ENCODE measurements at places on chromosomes 5 and 9.

GRCh38 chr5:143192191-143192900, 211.1 kb downstream of the NR3C1 start:
- no peak for DNase-seq

DNA sequence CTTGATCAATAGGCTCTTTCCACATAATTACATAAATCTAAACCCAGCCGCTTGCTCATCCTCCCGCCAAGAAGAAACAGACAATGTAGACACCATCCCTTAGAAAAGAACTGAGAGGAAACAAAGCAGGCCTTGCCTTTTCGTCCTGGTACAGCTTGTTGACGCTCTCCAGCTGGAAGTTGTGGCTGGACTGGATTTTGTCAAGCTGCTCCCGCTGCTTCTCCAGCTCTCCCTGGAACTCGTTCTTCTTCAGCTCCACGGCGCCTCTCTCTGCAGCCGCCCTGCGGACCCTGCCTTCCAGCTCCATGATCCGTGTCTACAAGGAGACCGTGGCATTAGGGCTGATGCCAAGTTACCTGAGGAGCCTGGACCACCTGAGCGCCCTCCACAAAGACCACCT, 22.1 kb downstream of the GOLM1 start:
- DNase-seq: peak; percentile 81

DNA sequence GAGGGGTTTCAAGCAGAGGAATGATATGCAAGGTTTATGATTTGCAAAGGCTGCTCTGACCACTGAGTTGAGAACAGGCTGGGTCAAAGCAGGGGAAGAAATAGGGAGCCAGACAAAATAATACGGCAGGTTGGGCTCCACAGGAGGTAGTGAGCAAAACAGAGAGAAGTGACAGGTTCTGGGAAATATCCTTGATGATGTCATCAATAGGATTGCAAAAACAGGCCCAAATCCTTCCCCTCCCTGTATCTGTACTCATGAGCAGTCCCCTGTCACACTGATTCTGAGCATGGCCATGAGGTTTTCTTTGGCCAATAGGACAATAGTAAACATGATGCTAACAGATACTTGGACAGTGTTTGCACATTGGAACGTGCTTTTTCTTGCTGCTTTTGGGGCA, 471.8 kb upstream of the BRINP1 start:
- DNase-seq: no peak

DNA sequence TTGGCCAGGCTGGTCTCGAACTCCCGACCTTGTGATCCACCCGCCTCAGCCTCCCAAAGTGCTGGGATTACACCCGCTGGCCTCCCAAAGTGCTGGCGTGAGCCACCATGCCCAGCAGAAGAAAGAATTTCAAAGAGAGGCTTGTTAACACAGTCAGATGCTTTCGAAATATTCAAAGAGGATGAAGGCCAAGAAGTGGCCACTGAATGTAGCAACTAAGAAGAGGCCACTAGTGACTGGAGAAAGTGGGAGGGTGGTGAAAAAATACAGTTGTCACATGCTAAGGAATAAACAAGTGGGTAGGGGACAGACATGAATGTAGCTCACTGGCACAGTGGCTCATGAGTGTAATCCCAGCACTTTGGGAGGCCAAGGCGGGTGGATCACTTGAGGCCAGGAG, 13.0 kb upstream of the TPM2 start:
- no peak for DNase-seq

- DNase-seq: no peak
These were observed 259.8 kb upstream of the WWC1 start for GRCh38 chr5:168031614-168032013.

GRCh38 chr9:85173967-85174366, 504.4 kb downstream of the NTRK2 start:
- DNase-seq: no peak

DNA sequence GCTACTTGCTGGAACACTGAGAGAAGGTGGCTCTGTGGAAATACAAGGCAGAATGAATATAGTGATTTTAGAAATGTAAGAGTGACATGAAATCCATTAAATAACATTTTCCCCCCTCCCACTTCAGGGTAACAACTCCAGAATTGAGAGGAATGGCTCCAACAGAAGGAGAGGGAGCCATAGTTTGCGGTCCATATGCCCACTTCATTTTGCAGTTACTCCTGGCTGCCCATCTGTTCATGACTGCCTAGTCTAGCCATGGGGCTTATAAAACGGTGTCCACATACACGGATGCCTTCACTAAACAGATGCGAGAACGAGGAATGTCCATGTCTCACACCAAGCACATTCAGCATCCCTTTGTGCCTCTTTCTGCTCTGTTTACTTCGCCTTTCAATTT, 186.7 kb downstream of the TMEM38B start:
- DNase-seq: no peak

DNA sequence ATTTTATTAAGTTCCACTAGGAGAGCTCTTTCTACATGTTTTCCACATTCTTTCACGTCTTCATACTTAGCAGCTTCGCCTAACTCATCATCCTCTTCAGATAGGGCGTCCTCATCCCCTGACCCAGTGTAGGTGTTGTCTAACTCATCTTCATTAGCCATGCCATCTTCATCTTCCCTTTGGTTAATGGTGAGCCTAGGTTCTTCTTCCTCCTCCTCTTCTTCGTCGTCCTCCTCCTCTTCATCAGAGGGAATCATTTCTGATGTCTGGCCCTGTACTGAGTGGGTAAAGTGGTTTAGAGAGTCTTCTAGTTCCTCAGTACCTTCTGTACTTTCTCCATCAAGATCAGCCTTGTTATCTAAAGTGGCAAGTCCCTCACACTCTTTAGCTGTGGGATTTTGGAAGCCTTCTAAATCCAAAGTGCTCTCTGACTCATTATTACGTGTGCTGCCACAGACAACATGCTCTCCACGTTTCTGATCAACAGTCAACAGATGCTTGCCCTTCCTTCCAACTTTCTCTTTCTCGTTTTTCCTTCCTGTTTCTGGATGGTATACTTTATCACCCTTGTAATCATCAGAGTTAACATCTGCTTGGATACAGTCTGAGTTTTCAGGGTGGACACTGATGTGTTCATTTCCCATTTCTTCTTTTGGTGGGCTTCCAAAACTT, 31.1 kb downstream of the TUT7 start:
- DNase-seq: no peak

- DNase-seq: no peak
These were observed 51.6 kb upstream of the RPL26L1 start for GRCh38 chr5:172907657-172908056.

DNA sequence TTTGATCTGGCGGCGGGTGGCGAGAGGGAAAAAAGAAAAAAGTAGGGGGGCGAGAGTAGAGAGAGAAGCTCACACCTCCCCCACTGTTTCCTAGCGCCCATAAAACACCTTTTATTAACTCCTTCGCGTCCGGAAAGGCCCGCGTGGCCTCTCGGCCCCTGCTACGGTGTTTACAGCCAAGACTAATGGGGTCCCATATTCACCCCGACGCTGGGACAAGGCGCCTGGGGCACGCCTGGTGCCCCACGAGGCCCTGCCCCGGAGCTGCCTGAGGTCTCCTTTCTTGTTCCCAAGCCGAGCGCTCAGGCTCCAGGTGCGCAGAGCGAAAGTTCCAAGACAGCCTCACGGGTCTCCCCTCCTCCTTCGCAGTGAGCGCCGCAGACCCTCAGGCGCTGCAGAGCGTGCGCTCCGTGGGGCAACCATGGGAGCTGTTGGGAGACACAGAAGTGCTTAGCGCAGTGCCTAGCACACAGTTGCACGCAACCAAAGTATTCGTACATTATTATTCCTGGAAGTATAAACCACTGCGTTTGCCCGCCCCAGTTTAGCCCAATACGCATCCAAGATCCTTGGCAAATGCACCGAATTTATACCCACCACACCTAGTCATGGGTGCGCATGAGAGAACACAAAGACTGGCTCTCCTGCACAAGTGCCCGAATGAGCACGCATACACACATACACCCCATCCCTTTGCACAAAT, 4.3 kb downstream of the HAND1 start:
- peak; percentile 77 for DNase-seq

- no peak for DNase-seq
These were observed 32.2 kb downstream of the STXBP1 start for GRCh38 chr9:127644146-127644827.

GRCh38 chr9:80004714-80005113, 432.9 kb downstream of the TLE4 start:
- DNase-seq: no peak

GRCh38 chr5:24621792-24622191, 23.0 kb downstream of the CDH10 start:
- no peak for DNase-seq

DNA sequence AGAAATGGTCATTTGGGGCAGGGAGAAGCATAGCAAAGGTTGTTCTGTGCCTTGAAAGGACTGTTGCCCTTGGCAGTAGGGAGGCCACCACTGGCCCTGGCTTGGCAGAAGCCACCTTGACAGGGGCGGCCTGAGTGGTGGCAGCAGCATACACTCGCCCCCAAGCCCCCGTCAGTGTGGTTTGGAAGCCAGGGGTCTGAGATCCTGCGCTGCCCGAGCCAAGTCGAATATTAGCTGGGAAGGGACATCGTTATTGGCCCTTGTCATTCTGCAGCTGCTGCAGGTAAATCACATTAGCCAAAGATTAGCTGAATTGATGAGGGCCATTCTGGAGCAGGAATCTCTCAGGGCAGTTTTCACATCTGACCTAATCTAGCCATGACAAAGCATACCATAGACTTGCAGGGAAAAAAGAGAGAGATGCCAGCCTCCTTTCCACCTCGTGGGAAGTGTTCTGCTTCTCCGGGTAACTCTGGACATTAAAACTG, 9.0 kb downstream of the OLFM1 start:
- DNase-seq: no peak

GRCh38 chr9:15521254-15521653, 10.5 kb upstream of the PSIP1 start:
- no peak for DNase-seq

- DNase-seq: peak; percentile 81
These were observed 10.3 kb upstream of the CD180 start for GRCh38 chr5:67206929-67207328.

- no peak for DNase-seq
These were observed 3.2 kb upstream of the ACOT12 start for GRCh38 chr5:81397176-81397575.

- no peak for DNase-seq
These were observed 164.9 kb upstream of the SLC27A6 start for GRCh38 chr5:128800377-128800776.

GRCh38 chr5:143374496-143375217, 28.8 kb downstream of the NR3C1 start:
- no peak for DNase-seq

GRCh38 chr5:122457178-122457826, 145.3 kb downstream of the SNCAIP start:
- no peak for DNase-seq

- DNase-seq: no peak
These were observed 166.4 kb downstream of the PRELID2 start for GRCh38 chr5:145668714-145669113.

DNA sequence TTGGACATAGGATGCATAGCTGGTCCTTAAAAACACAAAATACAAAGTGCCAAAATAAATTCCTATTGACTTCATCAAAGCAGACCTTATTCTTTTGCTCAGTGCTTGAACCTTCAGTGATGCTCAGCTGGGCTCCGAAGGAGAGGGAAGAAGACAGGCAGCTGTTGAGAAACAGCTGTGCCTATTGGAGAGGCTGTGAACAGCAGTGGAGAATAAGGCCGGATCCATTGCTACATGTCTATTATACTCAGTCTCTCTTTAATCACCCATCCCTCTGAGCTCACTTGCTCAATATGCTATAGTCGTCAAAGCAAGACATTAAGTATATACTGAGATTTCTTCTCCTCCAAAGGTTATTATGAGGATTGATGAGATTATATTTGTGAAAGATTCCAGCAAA, 174.4 kb downstream of the CHSY3 start:
- no peak for DNase-seq

DNA sequence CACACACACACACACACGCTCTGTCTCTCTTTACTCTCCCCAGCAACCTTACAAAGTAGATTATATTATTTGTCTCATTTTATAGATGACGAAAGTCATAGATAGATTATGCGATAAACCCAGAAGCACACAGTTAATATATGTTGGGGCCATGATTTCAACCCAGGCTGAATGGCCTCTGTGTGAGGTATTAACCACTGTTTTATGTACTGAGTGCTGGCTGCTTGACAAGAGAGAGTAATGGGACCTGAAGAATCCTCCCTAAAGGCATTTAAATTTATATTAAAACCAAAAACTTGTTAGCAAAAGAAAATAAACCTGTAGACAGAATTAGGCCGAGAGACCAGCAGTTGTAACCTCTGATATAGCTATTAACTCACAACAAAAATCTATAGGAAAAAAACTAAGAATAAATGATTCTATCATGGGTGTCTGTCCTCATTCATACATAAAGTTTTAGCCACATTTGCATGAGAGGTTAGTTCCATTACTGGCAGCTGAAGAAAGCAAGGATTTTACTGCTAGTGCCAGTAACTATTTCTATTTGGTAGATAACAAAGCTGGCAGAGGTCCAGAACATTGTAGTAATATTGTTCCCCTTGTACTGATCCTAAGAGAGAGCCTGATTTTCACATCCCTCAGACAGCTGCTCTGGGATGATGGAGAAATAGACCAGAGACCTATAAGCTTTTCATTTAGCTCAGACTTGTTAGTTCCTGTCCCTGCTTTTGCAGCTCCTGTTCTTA, 250.9 kb downstream of the ADGRV1 start:
- no peak for DNase-seq

DNA sequence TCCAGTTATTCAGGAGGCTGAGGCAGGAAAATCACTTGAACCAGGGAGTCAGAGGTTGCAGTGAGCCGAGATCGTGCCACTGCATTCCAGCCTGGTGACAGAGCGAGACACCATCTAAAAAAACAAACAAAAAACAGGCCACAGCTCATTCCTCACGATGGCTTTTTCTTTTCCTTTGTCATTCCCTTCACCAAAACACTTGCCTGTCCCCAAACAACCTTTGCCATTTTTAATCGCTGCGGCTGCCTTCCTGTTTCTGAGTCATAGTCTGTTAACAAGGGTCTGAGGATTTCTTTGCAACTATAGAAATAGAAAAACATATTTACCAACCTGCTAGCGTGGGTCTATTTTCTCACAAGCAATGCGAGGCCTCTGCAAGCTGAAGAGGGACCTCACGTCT, 123.0 kb upstream of the FSTL4 start:
- DNase-seq: peak; percentile 69

DNA sequence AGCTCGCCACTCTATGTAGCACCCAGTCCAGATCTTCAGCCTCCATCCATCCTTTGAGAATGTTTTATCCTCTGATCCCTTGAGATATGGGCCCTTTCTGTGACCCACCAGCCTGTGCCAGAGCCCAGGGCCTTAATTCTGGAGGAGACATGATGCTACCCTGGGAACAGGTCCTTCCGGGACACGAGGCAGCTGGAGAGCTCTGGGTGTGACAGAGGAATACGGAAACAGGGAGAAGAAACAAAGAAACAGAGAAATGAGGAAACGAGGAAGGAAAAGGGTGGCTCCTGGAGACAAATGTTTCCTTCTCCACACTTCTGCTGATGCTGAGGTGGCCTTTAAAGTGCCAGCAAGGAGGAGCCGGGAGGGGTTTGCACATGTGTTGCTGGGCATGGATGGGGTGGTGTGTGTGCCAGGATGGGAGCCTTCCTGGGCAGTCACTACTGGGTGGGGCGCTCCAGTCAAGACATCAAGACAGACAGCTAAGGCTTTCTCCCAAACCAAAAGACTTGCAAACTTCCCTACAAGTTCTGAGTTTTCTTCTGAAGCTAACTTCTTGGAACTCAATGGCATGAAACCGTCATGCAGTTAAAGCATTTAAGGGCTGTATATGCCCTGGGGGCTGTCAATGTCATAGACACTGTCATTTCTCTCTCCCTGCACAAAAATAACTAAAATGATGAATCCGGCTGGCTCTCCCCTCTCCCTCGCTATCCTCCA, 22.8 kb upstream of the MARCHF6 start:
- peak; percentile 43 for DNase-seq

Measured in islet precursor cell (in vitro differentiated cells).